ENCODE measurements at places on chromosomes 4 and X.
A peak's percentile ranks its signal among the peaks of the same experiment; 100 is the strongest.

GRCh38 chr4:2259541-2260343 is 2.2 kb downstream of the MXD4 start:
- DNase-seq: no peak

- DNase-seq: no peak
Measured at GRCh38 chr4:183588169-183588675, 70.8 kb downstream of the RWDD4 start.

DNA sequence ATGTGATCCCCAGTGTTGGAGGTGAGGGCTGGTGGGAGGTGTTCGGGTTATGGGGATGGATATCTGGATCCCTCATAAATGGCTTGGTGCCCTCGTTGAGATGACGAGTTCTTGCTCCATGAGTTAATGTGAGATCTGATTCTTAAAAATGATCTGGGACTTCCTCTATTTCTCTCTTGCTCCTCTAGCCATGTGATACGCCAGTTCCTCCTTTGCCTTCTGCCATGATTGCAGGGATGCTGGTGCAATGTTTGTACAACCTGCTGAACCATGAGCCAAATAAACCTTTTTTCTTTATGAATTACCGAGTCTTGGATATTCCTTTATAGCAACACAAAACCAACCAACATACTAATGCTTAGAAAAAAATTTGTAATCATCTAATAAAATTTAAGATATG is 56.6 kb downstream of the STAP1 start:
- no peak for DNase-seq

DNA sequence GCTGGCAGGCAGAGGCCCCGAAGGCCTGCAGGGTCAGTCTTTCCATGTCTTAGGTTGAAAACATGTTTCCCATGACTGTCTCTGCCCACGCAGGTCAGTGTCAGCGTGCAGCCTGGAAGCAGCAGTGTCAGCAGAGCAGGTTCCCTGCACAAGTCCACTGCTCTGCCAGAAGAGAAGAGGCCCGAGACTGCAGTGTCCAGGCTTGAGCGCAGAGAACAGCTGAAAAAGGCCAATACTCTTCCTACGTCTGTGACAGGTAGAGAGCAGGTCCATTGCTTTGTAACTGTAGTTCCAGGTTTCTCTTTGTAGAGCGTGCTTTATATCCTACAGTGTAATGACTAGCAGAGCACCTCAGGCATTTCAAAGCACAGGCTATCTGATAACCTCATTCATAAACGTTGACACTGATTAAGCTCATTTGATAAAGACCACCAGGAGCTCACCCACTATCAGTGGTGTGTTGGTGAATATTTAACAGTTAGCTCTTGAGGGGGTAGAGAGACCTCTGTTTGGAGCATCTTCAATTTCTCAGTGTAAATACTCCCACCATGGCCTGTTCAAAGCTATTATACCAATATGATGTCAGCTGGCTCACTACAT is 63.2 kb downstream of the AASDH start:
- peak; percentile 43 for DNase-seq

GRCh38 chr4:39812500-39812899 is 114.6 kb downstream of the UBE2K start:
- no peak for DNase-seq

Measured in islet precursor cell (in vitro differentiated cells).